HepG2 (cell line): ENCODE measurements at places on chromosomes 2 and 18.

DNA sequence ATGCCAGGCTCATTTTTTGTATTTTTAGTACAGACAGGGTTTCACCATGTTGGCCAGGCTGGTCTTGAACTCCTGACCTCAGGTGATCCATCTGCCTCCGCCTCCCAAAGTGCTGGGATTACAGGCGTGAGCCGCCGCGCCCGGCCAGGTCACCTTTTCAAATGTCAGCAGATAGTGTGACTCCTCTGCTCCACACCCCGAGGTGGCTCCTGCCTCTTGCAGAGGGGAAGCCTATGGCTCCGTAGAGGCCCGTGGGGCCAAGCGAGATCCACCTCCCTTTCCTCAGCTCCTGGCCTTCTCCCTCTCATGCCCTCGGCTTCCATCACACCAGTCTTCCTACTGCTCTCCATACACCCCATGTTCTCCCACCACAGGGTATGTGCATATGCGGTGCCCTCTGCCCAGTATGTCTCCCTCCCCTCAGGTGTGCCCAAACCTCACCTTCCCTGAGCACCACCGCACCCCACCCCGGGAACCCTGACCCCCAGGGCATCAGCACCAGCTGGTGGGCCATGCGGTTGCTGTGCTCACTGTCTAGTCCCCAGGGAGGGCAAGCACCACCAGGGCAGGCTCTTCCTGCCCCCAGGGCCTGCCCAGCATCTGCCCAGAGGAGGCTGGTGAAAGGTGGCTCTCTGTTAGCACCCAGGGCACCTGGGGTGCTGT, 10.7 kb downstream of the GPR17 start:
- no peak for DNase-seq
- peaks cover 6% of the 10 kb centered on the region for H3K27me3 ChIP-seq
- H3K4me3 ChIP-seq = no peak overlapping the region

- H3K4me3 ChIP-seq = no peak overlapping the region
- no peaks in the 10 kb centered on the region for H3K4me1 ChIP-seq
- DNase-seq = no peak
- no peaks in the 10 kb centered on the region for H3K36me3 ChIP-seq
Observed at GRCh38 chr18:67068608-67069007, 447.9 kb downstream of the DSEL start.

DNA sequence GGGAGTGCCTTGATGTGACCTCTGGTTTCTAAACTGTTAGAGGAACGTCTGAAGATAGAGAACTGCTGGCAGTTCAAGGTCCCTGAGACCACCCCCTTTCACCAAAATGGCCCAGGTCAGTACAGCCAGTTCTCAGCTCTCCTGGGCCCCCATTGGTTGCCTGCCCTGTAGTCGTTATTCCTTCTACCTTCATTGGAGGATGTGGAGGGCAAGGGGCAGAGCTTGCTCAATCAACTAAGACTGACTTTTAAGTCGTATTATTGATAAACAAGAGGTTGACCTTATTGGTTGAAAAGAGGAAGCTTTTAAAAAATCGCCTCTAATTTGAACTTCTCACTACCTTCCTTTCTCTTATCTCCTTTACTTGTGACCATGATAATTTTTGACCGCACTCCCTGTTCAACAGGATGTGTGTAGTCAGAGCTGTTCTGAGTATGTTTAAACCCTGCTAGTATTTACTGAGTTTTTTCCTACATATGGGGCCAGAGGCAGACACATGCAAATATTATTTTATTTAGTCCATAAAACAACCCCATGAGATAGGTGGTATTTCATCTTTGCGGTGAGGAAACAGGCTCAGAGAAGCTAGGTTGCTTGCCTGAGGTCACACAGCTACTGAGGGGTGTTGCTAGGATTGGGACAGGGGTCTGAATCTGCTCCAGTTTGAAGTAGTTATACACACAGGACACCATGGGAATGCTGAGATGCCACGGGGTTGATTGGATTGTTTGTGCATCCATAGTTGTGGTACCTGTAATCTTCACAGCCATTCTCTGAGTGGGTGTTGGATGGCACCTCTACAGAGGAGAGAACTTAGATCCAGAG, 65.9 kb downstream of the TMEM247 start:
- peaks cover 3% of the 10 kb centered on the region; the same call in 1 of the 3 replicates for H3K27me3 ChIP-seq
- H3K27ac ChIP-seq = no peak overlapping the region
- no peaks in the 10 kb centered on the region for H3K36me3 ChIP-seq
- no peak for DNase-seq

GRCh38 chr2:235675678-235676535, 182.1 kb downstream of the AGAP1 start:
- H3K4me3 ChIP-seq = no peak overlapping the region
- H3K27ac ChIP-seq = no peak overlapping the region
- DNase-seq = peak; percentile 29
- H3K4me1 ChIP-seq = peaks cover 43% of the 10 kb centered on the region
- H3K36me3 ChIP-seq = no peaks in the 10 kb centered on the region

- no peaks in the 10 kb centered on the region for H3K36me3 ChIP-seq
- no peaks in the 10 kb centered on the region for H3K4me1 ChIP-seq
- H3K4me3 ChIP-seq = no peak overlapping the region; the same call in 1 of the 2 replicates
- H3K27me3 ChIP-seq = no peaks in the 10 kb centered on the region
Observed at GRCh38 chr18:14086458-14087231, 45.6 kb downstream of the ZNF519 start.

GRCh38 chr2:241000831-241001321, 2.5 kb downstream of the SNED1 start:
- H3K36me3 ChIP-seq = no peaks in the 10 kb centered on the region
- no peak overlapping the region for H3K4me3 ChIP-seq
- DNase-seq = no peak
- H3K27ac ChIP-seq = no peak overlapping the region
- peaks cover 11% of the 10 kb centered on the region; the same call in 1 of the 2 replicates for H3K27me3 ChIP-seq

GRCh38 chr2:186457908-186458307, 28.2 kb upstream of the ZC3H15 start:
- no peak for DNase-seq
- H3K27ac ChIP-seq = no peak overlapping the region
- no peaks in the 10 kb centered on the region for H3K27me3 ChIP-seq
- H3K36me3 ChIP-seq = peaks cover 15% of the 10 kb centered on the region
- no peak overlapping the region for H3K4me3 ChIP-seq

GRCh38 chr18:35131387-35132020, 90.3 kb downstream of the MAPRE2 start:
- no peak overlapping the region for H3K4me3 ChIP-seq
- H3K27me3 ChIP-seq = no peaks in the 10 kb centered on the region
- DNase-seq = no peak
- H3K27ac ChIP-seq = no peak overlapping the region
- no peaks in the 10 kb centered on the region for H3K4me1 ChIP-seq
- peaks cover 25% of the 10 kb centered on the region for H3K36me3 ChIP-seq

- H3K4me1 ChIP-seq = peaks cover 56% of the 10 kb centered on the region
- H3K27me3 ChIP-seq = no peaks in the 10 kb centered on the region
- H3K36me3 ChIP-seq = no peaks in the 10 kb centered on the region; the same call in 2 of the 3 replicates
- DNase-seq = no peak
- H3K27ac ChIP-seq = no peak overlapping the region
Observed at GRCh38 chr2:74944987-74945787, 13.3 kb upstream of the POLE4 start.

- no peaks in the 10 kb centered on the region for H3K4me1 ChIP-seq
- peak; percentile 1 for DNase-seq
- H3K27me3 ChIP-seq = no peaks in the 10 kb centered on the region
- no peaks in the 10 kb centered on the region for H3K36me3 ChIP-seq
- no peak overlapping the region for H3K27ac ChIP-seq
- H3K4me3 ChIP-seq = no peak overlapping the region
Observed at GRCh38 chr2:97267411-97268074, 154.6 kb downstream of the ANKRD36 start.

GRCh38 chr2:138193416-138194213, 229.3 kb downstream of the HNMT start:
- no peaks in the 10 kb centered on the region for H3K36me3 ChIP-seq
- H3K27me3 ChIP-seq = no peaks in the 10 kb centered on the region
- DNase-seq = peak; percentile 14
- no peak overlapping the region for H3K27ac ChIP-seq
- no peak overlapping the region for H3K4me3 ChIP-seq
- peaks cover 12% of the 10 kb centered on the region for H3K4me1 ChIP-seq

DNA sequence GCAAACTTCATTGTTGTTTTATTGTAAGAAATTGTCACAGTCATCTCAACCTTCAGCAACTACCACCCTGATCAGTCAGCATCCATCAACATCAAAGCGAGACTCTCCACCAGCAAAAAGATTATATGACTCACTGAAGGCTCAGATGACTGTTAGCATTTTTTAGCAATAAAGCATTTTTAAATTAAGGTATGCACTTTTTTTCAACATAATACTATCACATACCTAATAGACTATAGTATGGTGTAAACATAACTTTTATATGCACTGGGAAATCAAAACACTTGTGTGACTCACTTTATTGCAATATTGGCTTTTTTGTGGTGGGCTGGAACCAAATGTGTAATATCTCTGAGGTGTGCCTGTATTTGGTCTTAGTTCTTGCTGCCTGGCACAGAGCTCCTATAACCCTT, 15.6 kb downstream of the SCN1A start:
- no peak for DNase-seq
- no peaks in the 10 kb centered on the region for H3K27me3 ChIP-seq
- H3K36me3 ChIP-seq = no peaks in the 10 kb centered on the region

DNA sequence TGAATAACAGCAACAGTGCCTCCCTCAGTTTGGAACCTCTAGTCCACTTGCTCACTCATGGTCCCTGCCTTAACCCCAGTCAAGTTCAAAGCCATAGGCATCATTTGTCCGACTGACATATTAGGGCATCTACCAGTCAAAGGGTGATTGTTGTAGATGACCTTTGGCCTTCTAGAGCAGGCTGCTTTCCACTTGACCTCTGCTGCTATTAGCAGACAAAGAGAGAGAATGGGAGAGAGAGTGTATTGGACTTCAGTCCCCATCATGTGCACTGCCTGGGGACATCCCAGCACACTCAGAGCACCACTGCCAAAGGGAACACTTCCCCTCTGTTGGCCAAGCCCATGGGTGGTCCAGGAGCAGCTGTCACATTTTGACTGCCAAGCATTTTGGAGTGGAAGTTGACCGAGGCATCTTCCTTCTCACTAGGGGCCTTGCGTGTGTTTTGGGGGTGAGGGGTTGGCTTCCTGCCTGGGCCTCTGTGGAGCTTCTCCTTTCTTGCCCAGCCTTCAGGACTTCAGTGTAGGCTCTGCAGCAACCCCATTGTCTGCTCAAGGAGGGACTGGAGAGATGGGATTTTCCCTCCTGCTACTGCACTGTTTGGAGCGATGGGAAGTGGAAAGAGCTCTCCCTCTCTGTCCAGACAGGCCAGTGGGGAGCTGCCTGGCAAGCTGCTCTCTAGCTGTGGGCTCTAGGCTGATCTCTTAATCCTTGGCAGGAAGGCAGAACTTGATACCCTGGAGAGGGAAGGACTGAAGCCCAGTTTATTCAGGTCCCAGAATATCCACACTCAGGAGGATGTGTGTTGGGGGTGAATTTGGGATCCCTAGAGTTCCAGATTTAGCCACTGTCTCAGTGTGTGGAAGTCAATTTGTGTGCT, 68.1 kb downstream of the TMEM247 start:
- H3K4me1 ChIP-seq = peaks cover 19% of the 10 kb centered on the region
- H3K36me3 ChIP-seq = no peaks in the 10 kb centered on the region
- peak; percentile 91 for DNase-seq

GRCh38 chr2:217790681-217791392, 212.0 kb downstream of the TNS1 start:
- H3K36me3 ChIP-seq = no peaks in the 10 kb centered on the region
- DNase-seq = no peak
- peaks cover 86% of the 10 kb centered on the region for H3K4me1 ChIP-seq
- H3K4me3 ChIP-seq = peak overlapping the region; percentile 71; the same call in 1 of the 2 replicates
- no peaks in the 10 kb centered on the region for H3K27me3 ChIP-seq

- H3K4me3 ChIP-seq = no peak overlapping the region
- no peaks in the 10 kb centered on the region for H3K27me3 ChIP-seq
- DNase-seq = no peak
- peaks cover 9% of the 10 kb centered on the region for H3K4me1 ChIP-seq
- no peaks in the 10 kb centered on the region for H3K36me3 ChIP-seq
Observed at GRCh38 chr2:163778045-163778781, 42.4 kb upstream of the FIGN start.

DNA sequence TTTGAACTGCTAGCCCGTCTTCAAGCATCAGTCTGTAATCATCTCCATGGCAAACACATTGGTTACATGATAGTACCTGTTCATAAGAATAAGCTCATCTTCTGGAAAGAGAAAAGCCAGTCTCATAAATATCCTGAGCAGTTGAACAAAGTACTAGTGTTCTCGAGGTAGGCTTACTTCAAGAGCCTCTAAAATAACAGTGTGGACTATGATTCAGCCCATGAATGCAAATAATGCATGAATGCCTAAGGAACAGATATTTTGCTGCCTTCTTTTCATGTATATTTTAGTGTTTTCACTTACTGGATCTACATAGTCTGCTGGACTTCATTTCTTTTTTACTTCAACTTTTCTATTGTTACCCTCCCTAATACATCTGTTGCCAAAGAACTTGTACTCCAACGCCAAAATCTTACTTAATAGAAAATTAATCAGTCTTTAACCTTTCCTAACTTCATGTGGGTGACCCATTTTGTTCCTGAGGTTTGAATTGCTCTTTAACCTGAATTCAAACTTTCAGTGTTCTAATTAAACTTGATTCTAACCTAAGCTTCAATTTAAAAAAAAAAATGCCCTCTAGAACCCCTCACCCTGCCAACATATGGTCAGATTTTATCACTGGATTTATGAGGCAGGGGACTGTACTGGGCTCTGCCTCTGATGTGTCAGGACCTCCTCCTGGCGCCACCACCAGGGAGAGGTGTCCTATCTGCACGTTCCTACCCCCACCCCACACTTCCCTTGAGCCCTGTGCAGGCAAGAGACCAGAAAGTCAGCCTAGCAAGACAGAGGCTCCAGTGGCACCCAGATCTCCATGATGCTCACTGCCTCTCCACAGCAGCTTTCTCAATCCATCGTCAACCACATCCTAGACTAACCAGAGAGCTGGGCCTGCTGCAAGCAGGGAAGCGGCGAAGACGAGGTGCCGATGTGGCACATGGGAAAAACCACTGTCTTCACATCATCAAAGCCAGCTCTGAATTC, 264.7 kb upstream of the ID2 start:
- no peaks in the 10 kb centered on the region for H3K27me3 ChIP-seq
- H3K4me3 ChIP-seq = no peak overlapping the region
- no peaks in the 10 kb centered on the region for H3K36me3 ChIP-seq
- H3K4me1 ChIP-seq = peaks cover 52% of the 10 kb centered on the region

GRCh38 chr2:216971593-216971992, 111.7 kb upstream of the TNP1 start:
- H3K4me1 ChIP-seq = no peaks in the 10 kb centered on the region
- no peak for DNase-seq
- no peaks in the 10 kb centered on the region for H3K27me3 ChIP-seq
